ENCODE measurements at places on chromosomes 11 and 22.

- DNase-seq = no peak
Measured at GRCh38 chr11:96309643-96310017, 33.4 kb downstream of the MAML2 start.

DNA sequence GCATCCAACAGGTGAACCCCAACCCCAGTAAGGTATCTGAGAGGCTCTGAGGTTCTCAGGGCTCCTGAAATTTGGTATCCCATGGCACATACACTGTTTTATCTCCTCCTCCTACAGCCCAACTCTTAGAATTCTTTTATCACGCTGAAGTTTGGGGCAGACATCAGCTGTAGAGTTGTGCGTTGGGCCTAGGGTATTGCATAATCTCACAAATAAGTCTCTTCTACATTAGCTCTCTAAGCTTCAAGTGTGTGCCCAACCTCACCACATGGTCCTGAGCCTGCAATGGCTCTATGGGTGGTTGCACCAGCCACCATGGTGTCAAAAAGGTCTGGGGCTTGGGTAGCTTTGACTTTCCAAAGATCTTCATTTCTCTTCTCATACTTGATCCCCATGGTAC is 603.0 kb downstream of the BUD13 start:
- no peak for DNase-seq

GRCh38 chr11:15815246-15816195 is 540.8 kb downstream of the SOX6 start:
- no peak for DNase-seq

DNA sequence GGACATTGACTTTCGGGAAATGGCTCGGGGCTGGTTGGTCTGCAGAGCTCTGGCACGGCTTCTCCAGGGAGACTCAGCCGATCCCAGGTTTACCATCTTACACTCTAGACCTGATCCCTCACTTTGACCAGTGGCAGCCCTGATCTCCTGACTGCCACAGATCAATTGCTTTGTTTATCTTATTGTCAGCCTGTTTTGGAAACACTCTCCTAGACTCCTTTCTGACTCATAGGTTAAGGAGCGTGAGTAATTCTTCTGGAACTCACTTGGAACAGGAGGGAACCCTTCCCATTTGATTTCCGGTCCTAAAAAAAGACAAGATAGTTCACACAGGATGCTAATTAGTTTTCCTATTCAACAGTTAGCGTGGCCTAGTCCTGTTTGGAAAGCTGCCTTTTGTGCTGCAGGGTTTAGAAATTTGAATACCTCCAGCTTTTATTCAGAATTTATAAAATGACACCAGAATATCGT is 16.0 kb upstream of the BMAL1 start:
- DNase-seq = no peak

DNA sequence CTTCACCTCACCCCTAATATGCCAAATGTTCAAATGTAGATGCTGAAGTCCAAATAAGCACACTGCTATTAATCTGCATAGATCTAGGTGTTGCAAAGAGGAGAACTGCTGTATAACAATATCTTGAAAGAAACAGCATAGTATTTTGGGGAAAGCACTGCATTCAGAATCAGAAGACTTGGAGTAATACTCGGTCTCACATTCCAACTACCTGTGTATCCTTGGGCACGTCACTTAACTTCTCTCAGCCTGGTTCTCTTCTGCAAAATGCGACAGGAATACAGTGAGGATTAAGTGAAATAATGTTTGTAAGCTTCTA is 332 bp upstream of the HMGXB4 start:
- DNase-seq = no peak

GRCh38 chr11:133172349-133172748 is 360.0 kb downstream of the OPCML start:
- no peak for DNase-seq

DNA sequence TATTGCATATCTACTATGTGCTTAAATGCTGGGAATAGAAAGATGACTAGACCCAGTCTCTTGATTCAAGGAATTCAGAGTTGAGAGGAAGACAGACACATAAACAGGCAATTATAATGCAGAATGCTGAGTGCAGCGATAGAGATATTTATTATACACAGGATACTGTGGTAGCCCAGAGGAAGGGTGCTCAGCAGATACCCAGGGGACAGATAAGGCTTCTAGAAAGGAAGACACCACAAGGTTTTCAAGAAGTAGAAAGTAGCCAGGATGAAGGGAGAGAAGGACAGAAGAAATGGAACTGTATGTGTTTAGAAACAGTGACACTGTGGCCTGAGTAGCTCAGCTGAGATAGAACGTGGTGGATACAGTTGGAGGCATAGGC is 79.4 kb upstream of the NNMT start:
- no peak for DNase-seq

DNA sequence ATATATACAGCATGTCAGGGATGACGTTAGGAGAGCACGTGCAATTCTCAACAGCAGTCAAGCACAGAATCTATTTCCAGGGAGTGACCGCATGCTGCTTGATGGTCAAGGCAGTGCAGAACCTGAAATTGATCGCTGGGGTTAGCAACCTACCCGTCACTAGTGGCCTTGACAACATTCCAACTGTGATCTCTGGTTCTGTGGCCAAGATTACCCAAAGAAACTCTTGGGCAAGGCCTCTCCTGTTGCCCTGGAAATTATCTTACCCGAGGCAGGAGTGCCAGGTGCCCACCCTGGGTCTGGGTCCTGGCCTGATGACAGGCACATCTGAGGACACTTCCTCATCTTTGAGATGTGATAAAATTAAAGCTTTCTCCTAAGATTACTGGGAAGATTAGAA is 2.2 kb downstream of the TM7SF2 start:
- DNase-seq = no peak

- DNase-seq = no peak
Measured at GRCh38 chr11:1737080-1737757, 13.2 kb downstream of the IFITM10 start.

All from D721Med (cell line).